ENCODE measurements at places on chromosomes 4 and X. TPM values are rescaled to one million over a fixed set of nuclear protein-coding genes. Genes with fewer than 3 reads are reported as not detected.

The VSIG4 gene
- total RNA-seq, result 0.11 TPM

DNA sequence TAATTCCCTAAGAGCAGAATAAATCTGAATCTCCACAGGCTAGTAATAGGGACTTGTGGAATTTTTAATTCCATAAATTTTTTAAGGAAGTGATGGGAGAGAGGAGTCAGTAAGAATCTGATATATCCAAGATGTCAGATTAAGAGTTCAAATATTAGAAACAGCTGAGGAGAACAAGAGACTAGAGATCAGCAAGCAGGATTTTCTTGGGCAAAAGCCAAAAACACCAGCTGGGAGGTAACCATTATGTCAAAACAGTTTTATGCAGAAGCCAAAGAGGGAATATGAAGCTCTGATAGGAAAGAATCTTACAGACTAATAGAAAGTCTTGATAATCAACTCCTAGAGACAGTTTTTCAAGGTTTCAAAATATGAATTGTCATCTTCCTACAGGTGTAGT lies 72.2 kb upstream of the RBPJ start:
- DNase-seq, result no peak
- H3K27me3 ChIP-seq, result no peaks in the 10 kb centered on the region
- H3K4me3 ChIP-seq, result no peak overlapping the region
- no peaks in the 10 kb centered on the region for H3K36me3 ChIP-seq

The KCNIP4 gene
- total RNA-seq, result not detected

GRCh38 chrX:130878350-130879341 lies 24.4 kb downstream of the ENOX2 start:
- no peak overlapping the region for H3K4me3 ChIP-seq
- H3K4me1 ChIP-seq, result no peaks in the 10 kb centered on the region
- H3K27ac ChIP-seq, result no peak overlapping the region
- DNase-seq, result no peak
- H3K36me3 ChIP-seq, result no peaks in the 10 kb centered on the region
- H3K27me3 ChIP-seq, result no peaks in the 10 kb centered on the region

GRCh38 chr4:152771741-152772533 lies 7.6 kb downstream of the TIGD4 start:
- H3K4me3 ChIP-seq, result no peak overlapping the region
- DNase-seq, result no peak
- H3K27ac ChIP-seq, result no peak overlapping the region

GRCh38 chrX:66021765-66022631 lies 17.9 kb downstream of the VSIG4 start:
- H3K36me3 ChIP-seq, result no peaks in the 10 kb centered on the region
- no peak overlapping the region for H3K4me3 ChIP-seq
- H3K4me1 ChIP-seq, result peaks cover 50% of the 10 kb centered on the region
- no peaks in the 10 kb centered on the region for H3K27me3 ChIP-seq
- no peak for DNase-seq
- H3K27ac ChIP-seq, result no peak overlapping the region

The NDST4 gene
- total RNA-seq, result not detected

- H3K4me3 ChIP-seq, result no peak overlapping the region
- no peaks in the 10 kb centered on the region for H3K27me3 ChIP-seq
Measured at GRCh38 chr4:42610941-42611340, 46.0 kb downstream of the ATP8A1 start.

- peaks cover 2% of the 10 kb centered on the region for H3K27me3 ChIP-seq
- no peak overlapping the region for H3K4me3 ChIP-seq
Measured at GRCh38 chr4:53479736-53480525, 102.5 kb downstream of the FIP1L1 start.

GRCh38 chrX:108271397-108271787 lies 166.8 kb downstream of the COL4A6 start:
- no peak for DNase-seq
- no peak overlapping the region for H3K27ac ChIP-seq
- no peaks in the 10 kb centered on the region for H3K27me3 ChIP-seq
- H3K36me3 ChIP-seq, result no peaks in the 10 kb centered on the region

DNA sequence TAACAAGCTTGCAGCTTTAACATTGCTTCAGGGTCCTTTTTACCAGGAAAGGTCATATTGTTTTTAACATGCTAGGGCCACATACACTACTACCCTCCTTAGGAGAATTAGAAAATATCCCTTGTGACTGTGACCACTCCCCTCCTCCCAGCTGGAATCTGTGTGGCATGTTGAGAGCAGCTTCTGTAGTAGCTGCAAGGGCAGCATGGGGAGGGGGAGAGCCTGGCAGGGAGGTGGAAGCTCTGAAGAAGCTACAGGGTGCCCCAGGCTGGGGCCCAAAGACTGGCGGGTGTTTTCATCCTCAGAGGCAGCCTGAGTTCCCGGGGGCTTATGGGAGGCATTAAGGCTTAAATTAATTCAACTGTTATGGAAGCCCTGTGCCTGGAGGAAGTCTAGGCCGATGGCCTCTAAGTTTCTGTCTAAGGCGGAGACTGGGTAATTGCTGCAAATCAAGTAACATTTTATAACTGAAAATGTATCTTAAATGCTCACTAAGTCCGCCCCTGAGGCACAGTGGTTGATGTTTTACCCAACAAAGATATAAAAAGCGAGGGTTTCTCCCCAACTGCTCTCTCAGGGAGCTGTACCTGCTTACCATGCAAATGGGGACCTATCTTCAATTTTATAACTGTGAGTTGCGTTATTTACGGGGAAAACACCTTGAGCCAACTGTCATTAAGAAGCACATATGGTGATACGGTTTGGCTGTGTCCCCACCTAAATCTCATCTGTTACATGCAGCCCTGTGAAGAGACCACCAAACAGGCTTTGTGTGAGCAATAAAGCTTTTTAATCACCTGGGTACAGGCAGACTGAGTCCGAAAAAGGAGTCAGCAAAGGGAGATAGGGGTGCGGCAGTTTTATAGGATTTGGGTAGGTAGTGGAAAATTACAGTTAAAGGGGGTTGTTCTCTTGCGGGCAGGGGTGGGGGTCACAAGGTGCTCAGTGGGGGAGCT lies 37.4 kb upstream of the STS start:
- no peak for DNase-seq
- H3K27me3 ChIP-seq, result no peaks in the 10 kb centered on the region
- H3K36me3 ChIP-seq, result peaks cover 7% of the 10 kb centered on the region
- no peak overlapping the region for H3K4me3 ChIP-seq

The FGF2 gene
- total RNA-seq, result not detected

DNA sequence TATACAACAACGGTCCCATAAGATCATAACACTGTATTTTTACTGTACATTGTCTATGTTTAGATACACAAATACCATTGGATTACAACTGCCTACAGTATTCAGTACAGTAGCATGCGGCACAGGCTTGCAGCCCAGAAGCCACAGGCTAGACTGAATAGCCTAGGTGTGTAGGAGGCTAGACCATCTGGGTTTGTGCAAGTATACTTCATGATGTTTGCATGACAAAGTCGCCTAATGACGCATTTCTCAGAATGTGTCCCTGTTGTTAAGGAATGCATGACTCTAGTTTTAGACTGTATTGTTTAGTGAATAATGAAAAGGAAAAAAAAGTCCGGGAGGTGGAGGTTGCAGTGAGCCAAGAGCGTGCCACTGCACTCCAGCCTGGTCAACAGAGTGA lies 56.5 kb upstream of the C4orf50 start:
- H3K4me3 ChIP-seq, result no peak overlapping the region
- H3K36me3 ChIP-seq, result peaks cover 5% of the 10 kb centered on the region
- no peaks in the 10 kb centered on the region for H3K27me3 ChIP-seq
- no peak overlapping the region for H3K27ac ChIP-seq
- DNase-seq, result no peak

The AGTR2 gene
- not detected for total RNA-seq

GRCh38 chr4:38044060-38044459 lies 83.9 kb downstream of the PTTG2 start:
- no peak overlapping the region for H3K4me3 ChIP-seq
- H3K36me3 ChIP-seq, result peaks cover 36% of the 10 kb centered on the region
- H3K27ac ChIP-seq, result no peak overlapping the region
- no peak for DNase-seq
- no peaks in the 10 kb centered on the region for H3K4me1 ChIP-seq

DNA sequence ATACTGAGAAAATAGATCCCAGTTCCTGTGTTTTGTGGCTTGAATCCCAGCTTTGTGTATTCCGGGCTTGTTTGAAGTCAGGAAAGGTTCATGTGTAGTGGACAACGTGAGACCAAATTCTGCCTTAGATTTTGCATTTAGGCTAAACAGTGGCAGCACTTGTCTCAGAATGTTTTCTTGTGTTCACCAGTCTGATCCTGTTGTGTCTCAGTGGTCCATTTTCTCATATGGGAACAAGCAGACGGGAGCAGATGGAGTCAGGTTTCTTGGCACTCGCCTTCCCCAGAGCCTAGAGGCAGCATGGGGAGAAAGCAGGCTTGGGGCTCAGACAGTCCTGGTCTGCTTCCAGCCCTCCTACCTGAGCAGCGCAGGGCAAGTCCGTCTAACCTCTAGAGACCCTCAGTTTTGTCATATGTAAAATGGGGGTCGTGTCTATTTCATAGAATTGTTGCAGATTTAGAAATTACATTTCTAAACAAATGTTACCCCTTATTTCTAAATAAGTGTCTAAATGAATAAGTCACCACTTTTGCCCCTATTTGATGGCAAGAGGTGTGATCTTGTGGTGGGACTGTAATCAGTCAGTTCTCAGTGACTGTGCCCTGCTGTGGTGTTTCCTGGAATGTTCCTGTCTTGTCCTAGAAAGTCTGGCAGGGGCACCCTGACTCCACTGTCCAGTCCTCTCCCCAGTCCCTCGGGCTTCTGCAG lies 28.3 kb upstream of the MSANTD1 start:
- no peak overlapping the region for H3K4me3 ChIP-seq
- H3K4me1 ChIP-seq, result no peaks in the 10 kb centered on the region
- DNase-seq, result no peak
- no peaks in the 10 kb centered on the region for H3K27me3 ChIP-seq
- no peak overlapping the region for H3K27ac ChIP-seq

The ZXDA gene
- total RNA-seq, result 17.7 TPM

GRCh38 chr4:47106561-47106960 lies 75.2 kb downstream of the GABRB1 start:
- no peak for DNase-seq
- H3K27ac ChIP-seq, result no peak overlapping the region
- H3K27me3 ChIP-seq, result no peaks in the 10 kb centered on the region
- H3K4me1 ChIP-seq, result no peaks in the 10 kb centered on the region

DNA sequence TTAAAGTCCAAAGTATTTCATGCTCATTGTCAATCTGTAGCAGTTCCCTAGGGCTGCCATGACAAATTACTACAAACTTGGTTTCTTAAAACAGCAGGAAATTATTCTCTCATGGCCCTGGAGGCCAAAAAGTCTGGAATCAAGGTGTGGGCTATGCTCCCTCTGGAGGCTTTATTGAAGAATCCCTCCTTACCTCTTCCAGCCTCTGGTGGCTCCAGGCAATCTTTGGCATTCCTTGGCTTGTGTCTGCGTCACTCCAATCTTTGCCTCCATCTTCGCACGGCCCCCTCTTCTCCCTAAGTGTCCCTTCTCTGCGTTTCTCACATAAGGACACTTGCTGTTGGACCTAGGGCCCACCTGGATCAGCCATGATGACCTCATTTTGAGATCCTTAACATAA lies 170.4 kb downstream of the SMIM20 start:
- no peak for DNase-seq
- H3K4me1 ChIP-seq, result peaks cover 27% of the 10 kb centered on the region

- H3K4me3 ChIP-seq, result no peak overlapping the region
- no peaks in the 10 kb centered on the region for H3K4me1 ChIP-seq
- no peak for DNase-seq
- H3K36me3 ChIP-seq, result no peaks in the 10 kb centered on the region
Measured at GRCh38 chr4:186227744-186228513, 622 bp downstream of the KLKB1 start.

The CYP4V2 gene
- total RNA-seq, result 12.8 TPM

- H3K36me3 ChIP-seq, result no peaks in the 10 kb centered on the region
- DNase-seq, result no peak
- no peaks in the 10 kb centered on the region for H3K4me1 ChIP-seq
- no peak overlapping the region for H3K27ac ChIP-seq
Measured at GRCh38 chr4:186840771-186841301, 117.2 kb upstream of the FAT1 start.

- H3K4me1 ChIP-seq, result no peaks in the 10 kb centered on the region
- H3K27me3 ChIP-seq, result no peaks in the 10 kb centered on the region
- no peak for DNase-seq
- no peak overlapping the region for H3K4me3 ChIP-seq
Measured at GRCh38 chrX:41475191-41475590, 28.0 kb downstream of the NYX start.

DNA sequence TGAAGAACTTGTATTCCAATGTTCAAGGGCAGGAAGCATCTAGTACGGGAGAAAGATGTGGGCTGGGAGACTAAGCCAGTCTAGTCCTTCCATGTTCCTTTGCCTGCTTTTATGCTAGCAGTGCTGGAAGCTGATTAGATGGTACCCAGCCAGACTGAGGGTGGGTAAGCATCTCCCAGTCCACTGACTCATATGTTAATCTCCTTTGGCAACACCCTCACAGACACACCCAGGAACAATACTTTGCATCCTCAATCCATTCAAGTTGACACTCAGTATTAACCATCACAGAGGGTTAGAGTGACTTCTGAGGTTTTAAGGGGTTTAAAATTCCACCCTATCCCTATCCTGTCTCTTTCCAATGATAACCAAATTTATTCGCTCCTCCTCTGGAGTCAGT lies 6.5 kb downstream of the HMGN5 start:
- no peak overlapping the region for H3K27ac ChIP-seq
- DNase-seq, result no peak
- no peaks in the 10 kb centered on the region for H3K27me3 ChIP-seq

- no peaks in the 10 kb centered on the region for H3K36me3 ChIP-seq
- H3K27ac ChIP-seq, result no peak overlapping the region
- DNase-seq, result no peak
- no peaks in the 10 kb centered on the region for H3K4me1 ChIP-seq
Measured at GRCh38 chr4:67198727-67199126, 346.6 kb downstream of the CENPC start.

The CPLX1 gene
- 1.5 TPM for total RNA-seq

The MEPE gene
- total RNA-seq, result not detected

- no peak for DNase-seq
- H3K4me3 ChIP-seq, result no peak overlapping the region
- no peak overlapping the region for H3K27ac ChIP-seq
- no peaks in the 10 kb centered on the region for H3K4me1 ChIP-seq
- H3K27me3 ChIP-seq, result no peaks in the 10 kb centered on the region
- no peaks in the 10 kb centered on the region for H3K36me3 ChIP-seq
Measured at GRCh38 chrX:16516232-16516876, 133.6 kb upstream of the S100G start.

GRCh38 chr4:102620697-102621497 lies 119.7 kb downstream of the NFKB1 start:
- no peak overlapping the region for H3K4me3 ChIP-seq
- no peaks in the 10 kb centered on the region for H3K27me3 ChIP-seq
- no peak overlapping the region for H3K27ac ChIP-seq
- no peak for DNase-seq

GRCh38 chr4:9969526-9970398 lies 51.5 kb downstream of the SLC2A9 start:
- H3K27me3 ChIP-seq, result no peaks in the 10 kb centered on the region
- no peaks in the 10 kb centered on the region for H3K4me1 ChIP-seq
- H3K36me3 ChIP-seq, result no peaks in the 10 kb centered on the region
- DNase-seq, result no peak
- H3K27ac ChIP-seq, result no peak overlapping the region

Data from CD4-positive, alpha-beta T cell (primary cell).